ENCODE measurements at places on chromosomes 11 and 22.
A peak's percentile ranks its signal among the peaks of the same experiment; 100 is the strongest.

DNA sequence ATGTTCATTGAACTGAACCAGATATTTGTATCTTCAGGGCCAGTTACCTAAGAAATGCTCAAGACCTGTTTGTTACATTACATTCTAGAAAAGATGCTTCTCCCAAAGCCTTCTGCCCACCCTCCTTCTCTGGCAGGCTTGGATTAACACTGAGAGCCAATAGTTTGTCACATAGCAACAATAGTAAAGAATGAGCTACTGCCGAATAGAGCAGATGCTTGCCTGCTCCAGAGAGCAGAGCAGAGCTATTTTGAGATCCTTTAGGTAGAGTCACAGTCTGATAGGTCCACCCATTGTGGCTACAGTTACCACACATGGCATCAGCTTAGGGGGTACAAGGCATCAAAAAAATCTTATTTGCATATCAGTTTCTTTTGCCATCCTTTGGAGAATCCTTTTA, 13.5 kb upstream of the EP300 start:
- DNase-seq = no peak

DNA sequence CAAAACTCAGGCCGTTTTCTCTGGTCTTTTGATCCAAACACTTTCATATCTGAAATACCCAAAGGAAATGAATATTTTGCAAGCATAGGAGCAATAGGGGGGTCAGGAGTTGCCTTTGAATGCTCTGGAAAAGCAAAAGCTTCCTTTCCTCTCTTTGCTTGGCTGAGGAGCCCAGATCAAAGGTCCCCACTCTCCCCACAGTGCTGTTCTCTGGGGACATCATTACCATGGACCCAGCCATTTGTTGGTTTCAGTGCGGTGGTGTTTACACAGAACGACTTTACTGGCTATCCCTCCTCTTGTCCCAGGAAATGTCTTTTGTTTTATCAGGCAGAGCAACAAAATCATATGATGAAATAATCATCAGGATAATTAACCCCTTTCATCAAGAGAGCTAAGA, 1089.1 kb downstream of the TBC1D22A start:
- no peak for DNase-seq

DNA sequence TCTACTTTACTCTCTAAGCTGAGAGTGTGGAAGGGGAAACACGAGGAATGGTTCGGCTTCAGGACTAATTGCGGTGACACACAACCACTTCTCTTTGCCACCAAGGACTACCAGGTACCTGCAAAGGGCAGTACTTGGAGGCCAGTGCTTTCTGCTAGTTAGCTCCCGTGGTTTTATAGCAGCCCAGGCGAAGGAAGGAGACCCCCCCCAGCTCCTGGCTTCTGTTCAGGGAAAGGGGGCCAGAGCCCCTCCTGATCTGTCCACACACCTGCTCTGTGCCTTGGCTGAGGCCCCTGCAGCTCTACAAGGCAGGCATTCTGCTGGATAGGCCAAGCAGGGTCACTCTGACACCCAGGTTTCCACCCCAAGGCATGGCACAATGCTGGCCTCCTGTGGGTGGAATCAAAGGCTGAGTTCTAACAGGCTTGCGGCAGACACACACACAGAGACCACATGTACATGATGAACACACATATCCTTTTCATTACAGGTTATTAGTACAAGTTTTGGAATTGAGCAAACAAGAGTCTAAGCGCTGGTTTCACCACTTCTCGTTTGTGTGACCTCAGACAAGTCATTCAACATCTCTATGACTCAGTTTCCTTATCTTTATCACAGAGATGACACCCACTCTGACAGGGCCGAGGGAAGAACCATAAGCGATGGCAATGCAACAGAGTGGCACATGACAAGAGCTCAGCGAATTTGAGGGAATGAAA, 7.5 kb downstream of the SERPIND1 start:
- DNase-seq = peak; percentile 51

- DNase-seq = no peak
These were observed 47.4 kb upstream of the PITPNB start for GRCh38 chr22:27966168-27967064.

GRCh38 chr11:134119094-134119493, 50.2 kb downstream of the JAM3 start:
- DNase-seq = peak; percentile 83

GRCh38 chr11:26134481-26135355, 197.2 kb upstream of the ANO3 start:
- DNase-seq = peak; percentile 31

GRCh38 chr11:106021181-106021966, 666 bp downstream of the MSANTD4 start:
- DNase-seq = no peak

DNA sequence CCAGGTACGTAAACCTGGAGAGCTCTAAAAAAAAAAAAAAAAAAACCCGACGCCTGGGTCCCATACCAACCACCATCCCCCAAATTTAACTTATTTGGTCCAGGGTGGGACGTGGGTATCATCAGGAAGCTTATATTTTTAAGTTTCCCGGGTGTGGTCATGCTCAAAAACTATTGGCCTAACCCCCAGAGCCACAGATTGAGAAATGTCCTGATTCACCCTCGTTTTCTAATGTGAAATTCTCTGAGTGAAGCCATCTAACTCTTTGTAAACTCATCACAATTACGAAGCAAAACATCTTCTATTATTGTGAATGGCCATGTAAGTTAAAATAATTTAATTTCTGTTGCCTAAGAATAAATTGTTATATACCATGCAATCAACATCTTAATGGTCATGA, 29.6 kb downstream of the PAK1 start:
- no peak for DNase-seq

DNA sequence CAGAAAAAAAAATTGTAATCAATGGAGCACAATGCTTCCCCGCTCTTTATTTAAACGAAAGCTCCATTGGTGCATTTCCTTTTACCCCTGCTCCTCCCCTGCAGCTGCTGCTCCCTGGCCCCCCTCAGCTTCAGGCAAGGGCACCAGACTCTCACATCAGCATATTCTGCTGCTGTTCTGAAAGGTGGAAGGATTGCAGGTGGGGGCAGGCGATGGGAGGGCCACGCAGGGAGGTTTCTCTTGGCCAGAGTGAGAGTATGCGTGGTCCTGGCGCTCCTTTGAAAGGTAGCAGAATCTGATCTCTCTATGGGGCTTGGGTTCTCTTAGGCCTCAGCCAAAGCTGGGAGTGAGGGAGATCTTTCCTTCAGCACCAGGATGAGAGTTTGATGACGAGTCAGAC, 240.9 kb upstream of the CADM1 start:
- DNase-seq = no peak

DNA sequence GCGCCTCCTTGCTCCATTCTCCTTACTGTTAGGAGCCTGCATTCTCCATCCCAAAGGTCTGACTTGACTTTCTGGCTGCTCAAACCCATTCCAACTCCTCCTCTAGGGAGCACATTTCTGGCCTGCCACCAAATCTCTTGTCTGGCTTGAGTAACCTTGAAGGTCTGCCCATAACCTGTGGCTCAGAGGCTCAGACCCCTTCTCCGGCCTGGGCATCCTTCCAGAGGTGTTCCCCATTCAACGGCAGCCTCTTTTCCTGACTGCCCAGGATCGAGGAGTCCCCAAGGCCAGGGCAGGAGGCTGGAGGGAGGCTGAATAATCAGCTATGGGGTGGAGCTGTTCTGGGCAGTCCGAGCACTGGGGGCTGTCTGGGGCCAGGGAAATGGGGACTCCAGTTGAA, 2.2 kb downstream of the RAD9A start:
- DNase-seq = no peak

DNA sequence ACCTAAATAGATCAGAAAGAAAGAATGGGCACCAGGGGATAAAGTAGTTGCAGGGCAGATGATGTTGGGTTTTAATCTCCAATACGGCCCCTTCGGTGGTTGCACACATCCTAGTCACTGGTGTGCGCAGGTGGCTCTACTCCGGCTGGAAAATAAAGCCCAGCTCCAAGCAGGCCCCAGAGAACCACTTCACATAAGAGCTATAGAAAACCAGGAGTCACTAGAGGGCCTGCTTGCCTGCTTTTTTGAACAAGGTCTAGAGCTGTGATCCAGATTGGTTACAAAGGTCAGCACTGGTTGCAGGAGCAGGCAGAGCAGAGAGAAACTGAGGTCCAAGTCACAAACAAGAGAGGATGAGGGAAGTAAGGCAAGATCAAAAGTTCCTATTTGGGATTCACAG, 41.5 kb upstream of the MS4A8 start:
- no peak for DNase-seq

GRCh38 chr11:128565881-128566280, 21.5 kb downstream of the ETS1 start:
- DNase-seq = no peak

- no peak for DNase-seq
These were observed 11.1 kb upstream of the MICAL2 start for GRCh38 chr11:12099132-12099873.

DNA sequence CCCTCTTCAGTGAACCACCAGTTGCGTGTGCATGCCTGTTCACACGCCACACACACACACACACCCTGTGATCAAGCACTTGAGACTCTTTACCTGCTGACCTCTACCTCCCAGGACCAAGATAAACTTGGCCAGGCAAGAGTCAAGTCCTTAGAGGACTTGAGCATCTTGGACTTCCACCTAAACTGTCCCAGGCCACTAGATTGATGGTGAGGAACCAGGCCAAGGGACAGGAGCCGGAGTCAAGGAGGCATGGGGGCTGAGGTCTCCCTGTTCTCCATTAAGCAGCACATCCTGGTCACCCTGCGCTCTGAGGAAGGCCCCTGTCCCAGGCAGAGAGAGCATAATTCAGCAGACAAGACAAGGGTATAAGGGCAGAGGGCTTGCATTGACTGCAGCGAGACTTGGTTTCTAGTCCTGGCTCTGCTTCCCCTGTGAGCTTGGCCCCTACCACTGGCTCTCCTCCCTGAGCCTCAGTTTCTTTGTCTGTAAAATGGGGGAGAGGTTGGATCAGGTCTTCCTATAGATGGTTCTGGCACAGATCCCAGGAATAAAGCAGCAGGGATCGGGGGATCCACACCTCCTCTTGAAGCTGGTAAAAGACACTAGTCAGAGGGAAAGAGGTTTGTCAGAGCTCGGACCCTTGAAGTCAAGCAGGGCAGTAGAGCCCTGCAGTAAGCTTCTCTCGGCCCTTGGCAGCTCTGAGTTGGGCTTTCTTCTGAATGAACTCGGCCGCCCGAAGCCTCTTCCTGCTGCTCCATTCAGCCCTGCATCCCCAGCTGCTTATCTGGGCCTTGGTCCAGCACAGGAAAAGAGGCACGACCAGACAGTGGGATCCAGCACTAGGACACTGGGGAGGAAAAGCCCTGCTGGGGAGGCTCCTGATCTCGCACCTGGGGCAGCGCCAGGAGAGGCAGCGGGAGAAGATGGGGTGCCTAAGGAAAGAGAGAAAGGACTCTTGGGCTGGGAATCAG, 2.0 kb downstream of the CREB3L1 start:
- DNase-seq = peak; percentile 55

- DNase-seq = no peak
These were observed 87.0 kb downstream of the ARHGAP42 start for GRCh38 chr11:100774132-100774531.

GRCh38 chr11:131691181-131692041, 321.0 kb downstream of the NTM start:
- no peak for DNase-seq

- DNase-seq = no peak
These were observed 81.0 kb upstream of the LRRC55 start for GRCh38 chr11:57100638-57101331.

GRCh38 chr11:71239581-71239980, 12.8 kb downstream of the SHANK2 start:
- DNase-seq = no peak

DNA sequence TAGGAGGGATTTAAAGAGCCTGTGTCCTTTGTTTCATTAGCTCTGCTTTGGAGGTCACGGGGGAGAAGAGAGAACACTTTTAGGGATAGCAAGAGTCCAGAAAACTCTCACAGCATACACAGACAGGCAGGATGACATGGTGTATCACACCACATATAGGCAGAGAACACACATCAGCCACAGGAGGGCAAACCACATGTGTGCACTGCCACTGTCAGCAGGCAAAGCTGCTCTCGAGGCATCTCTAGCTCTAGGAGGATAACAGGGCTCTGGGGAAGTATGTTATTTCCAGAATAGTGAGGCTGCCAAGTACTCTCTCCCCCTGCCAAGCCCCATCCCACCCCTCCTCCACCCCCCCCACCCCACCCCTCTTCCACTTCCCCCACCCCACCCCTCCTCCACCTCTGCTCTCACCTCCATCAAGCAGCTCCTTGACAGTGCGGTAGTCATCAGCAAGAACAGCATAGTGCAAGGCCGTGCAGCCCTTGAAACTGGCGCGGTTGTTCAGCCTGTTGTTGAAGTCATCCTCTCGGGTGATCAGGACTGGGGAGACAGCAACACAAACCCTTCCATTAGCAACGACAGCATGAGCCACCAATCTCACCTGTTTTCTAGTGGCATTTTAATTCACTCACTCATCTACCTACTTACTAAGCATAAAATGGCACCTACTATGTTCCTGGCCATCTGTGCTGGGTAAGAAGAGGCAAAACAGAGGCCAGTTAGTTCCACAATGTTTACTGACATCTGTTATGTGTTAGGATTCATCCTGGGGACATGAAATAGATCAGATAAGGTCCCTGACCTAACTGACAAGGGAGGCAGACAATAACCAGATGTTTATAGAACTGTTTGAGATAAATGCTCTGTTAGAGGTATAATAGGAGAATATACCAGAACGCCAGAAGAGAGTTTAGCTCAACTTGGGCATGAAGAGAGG, 75.6 kb downstream of the CLPB start:
- no peak for DNase-seq

DNA sequence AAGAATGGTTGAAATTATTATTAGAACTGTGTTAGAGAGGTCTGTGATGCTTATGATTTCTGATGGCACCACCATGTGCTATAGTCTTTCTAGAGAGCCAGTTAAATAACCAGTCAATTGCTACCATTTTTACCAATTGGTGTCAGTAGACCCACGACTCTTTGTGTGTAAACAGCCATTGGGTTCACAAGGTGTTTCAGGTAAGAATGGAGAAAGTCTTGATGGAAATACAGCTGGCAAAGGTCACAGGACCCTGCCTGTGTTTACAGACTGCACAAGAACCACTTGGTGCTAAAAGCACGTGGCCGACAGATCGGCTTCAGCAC, 30.5 kb upstream of the OR10G7 start:
- no peak for DNase-seq

DNA sequence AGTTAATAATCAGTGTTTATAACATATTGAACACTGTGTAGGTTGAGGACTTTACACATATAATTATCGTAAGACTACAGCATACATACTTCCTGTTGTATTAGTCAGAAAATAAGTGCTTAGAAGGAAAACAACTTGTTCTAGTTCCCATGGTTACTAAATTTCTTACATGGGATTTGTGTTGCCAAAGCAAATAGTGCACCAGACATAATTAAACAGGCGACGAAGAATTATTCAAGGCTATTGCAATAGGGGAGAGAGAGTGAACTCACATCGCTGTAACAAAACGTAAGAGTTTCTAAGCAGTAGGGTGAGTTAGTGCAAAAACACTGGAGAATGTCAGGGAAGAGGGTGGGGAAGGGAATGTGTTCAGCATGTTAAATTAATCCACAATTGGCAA, 347.8 kb downstream of the CNTN5 start:
- peak; percentile 40 for DNase-seq

Data from brain microvascular endothelial cell (primary cell).